ENCODE measurements at places on chromosomes 6 and 20. TPM values are rescaled to one million over a fixed set of nuclear protein-coding genes. Genes with fewer than 3 reads are reported as not detected.

DNA sequence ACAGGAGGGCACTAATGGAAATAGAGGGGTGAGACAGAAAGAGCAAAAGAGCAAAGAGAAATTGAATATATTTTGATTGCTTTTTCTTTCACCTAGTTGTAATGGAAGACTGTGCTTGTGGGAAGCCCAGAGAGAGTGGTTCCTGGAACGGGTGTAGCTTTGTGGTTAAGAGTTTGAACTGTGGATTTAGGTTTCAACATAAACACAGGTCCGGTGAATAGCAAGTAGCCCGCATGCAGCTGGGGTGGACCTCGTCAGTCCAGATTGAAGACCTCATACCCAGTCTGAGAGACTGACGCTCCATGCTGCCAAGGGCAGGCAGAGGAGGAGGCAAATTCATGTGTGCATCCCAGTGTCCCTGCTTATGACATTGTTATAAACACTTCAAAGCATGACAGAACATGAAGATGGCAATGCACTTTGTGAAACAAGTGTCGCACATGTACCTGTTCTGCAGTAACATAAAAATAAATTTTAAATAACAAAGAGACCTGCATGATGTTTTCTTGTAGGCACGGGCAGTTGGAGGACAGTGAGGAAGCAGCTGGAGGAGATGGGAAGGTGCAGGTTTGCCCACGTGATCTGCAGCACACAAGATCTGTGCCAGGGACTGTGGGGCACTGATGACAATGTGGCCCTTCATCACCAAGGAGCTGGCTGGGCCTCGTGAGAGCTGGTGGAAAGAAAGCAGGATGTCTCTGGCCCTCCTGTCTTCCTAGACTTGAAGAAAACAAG lies 220.5 kb upstream of the SSTR4 start:
- no peak for DNase-seq

- no peak for DNase-seq
These were observed 86.1 kb upstream of the ZNF217 start for GRCh38 chr20:53679597-53680309.

- no peak for DNase-seq
These were observed 6.7 kb downstream of the DLGAP4 start for GRCh38 chr20:36312724-36313441.

GRCh38 chr20:29408034-29408695 lies 1849.3 kb upstream of the DEFB115 start:
- no peak for DNase-seq

DNA sequence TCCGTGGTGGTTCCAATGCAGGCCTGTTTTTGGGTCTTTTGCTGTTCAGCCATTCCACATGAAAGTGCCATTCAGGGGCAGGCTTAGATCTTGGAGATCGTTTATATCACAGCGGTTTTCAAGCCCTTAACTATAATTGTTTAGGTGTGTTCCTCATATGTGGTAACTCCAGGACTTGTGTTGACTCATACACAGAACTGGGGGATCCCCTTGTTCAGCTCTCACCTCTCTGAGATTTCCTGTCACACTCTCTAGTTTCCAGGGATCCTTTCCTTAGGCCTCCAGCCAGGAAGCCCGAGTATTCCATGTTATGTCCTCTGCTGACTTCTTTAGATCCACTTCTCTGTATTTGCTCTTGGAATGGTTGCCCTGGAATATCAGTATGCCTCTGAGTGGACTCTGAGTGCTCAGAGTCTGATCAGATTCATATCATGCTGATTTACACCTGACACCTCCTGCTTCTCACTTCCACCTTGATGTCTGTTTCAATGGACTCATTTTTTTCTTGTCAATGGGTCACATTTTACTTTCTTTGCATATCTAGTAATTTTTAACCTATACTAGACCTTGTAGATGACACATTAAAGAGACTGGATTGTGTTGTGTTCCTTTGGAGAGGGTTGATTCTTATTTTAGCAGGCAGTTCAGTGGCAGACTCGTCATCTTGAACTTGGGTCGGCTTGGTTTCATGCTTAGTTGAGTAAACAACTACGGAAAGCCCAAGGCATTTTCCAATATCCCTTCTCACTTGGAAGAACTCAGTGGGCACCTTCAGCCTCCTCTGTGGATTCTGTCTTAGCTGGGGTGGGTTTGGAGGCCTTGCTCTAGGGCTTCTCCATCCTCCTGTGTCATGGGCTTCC lies 13.1 kb downstream of the NTSR1 start:
- DNase-seq: no peak

DNA sequence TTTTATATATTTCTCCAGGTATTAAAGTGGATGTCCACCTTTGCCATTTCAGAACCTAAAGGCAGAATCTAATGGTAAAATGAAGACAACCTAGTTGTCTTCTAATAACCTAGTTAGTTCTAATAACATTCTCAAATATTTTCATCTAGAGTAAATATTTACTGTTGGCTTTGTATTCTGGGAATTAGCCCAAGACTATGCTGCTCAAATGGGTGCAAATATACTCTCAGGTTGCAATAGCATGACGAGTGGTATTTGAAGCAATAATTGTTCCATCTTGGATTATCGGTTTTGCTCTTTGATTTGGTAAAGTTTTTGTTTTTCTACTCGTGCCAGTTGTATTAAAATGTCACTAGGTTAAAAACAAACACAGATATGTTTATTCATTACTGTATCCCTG lies 21.0 kb upstream of the RSPH4A start:
- DNase-seq: no peak

- no peak for DNase-seq
These were observed 311.9 kb upstream of the EPHA7 start for GRCh38 chr6:93731306-93731705.

DNA sequence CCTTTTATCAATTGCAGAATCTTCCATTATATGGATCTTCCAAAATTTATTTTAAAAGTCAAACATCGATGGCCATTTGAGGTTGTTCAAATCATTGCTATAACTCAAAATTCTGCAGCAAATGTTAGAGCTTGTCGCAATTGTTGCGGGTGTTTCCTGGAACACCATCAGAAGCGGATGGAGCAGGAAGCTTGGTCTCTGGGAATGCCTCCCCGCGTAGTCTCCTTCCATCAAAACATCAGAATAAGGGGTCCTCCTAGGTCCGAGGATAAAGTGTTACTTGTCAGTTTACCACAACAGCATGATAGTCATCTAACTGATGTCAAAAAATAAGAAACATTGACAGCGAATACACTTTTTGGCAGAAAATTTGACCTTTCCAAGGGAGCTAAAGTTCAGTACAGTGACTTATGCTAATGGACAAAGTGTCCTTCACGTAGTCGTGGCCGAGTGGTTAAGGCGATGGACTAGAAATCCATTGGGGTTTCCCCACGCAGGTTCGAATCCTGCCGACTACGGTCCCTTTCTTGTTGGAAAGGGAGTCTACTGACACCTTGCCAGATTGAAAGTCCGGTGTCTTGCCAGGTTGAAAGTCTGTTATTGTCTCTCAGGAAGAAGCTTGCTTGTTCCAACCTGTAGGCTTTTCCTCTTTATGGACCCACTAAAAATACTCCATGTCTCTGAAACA lies 59.0 kb upstream of the ZNF184 start:
- no peak for DNase-seq

SMLR1 gene
- total RNA-seq: not detected

DNA sequence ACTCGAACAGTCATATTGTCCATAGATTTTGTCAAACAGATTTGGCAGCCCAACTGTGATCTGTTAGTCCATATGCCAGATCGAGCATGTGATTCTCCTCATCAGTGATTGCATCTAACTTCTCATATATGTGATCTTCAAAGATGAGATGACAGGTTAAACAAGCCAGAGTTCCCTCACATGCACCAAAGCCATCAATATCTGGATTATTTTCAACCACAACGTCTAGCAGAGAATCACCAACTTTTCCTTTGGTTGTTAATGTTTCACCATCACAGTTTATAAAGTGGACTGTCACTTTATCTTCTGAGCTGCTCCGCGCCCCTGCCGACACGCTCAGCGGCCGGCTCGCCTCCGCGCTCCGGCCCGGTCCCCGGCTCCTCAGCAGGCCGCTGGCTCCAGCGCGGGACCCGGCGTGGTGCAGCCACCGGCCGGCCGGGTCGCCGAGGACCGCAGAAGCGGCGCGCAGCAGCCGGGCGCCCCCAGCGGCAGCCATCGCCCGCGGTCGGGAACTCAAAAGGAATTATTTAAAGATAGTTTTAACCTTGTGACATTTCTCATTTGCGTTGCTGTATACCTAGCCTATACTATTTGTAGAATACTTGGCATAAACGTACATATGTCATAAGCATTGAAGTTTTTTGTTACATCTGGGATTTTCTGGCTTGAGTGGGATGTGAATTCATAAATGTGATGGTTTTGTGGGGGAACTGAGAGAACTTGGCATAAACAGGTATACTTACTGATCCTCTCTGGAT lies 40.1 kb upstream of the DYNLRB1 start:
- DNase-seq: no peak

- DNase-seq: no peak
These were observed 735 bp upstream of the LY6G6F start for GRCh38 chr6:31705931-31706330.

Measured in left colon (tissue), 2 donors.